ENCODE measurements at places on chromosomes 13 and 19. TPM values are rescaled to one million over a fixed set of nuclear protein-coding genes. Genes with fewer than 3 reads are reported as not detected.

DNA sequence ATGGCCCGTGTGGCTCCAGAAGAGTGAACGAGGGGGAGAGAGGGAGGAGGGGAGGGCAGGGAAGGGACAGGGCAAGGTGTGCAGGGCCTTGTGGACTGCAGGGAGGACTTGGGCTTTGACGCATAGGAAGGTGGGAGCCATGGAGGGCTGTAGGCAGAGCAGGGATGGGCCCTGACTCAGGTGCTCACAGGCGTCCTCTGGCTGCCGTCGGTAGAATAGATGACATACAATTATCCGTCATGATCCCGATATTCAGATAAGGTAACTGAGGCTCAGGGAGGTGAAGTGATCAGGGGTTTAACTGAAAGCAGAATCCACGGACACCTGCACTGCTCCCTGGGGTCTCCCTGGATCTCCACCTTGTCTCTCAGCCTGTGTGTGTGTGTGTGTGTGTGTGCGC, 3.4 kb downstream of the C3 start:
- no peak for DNase-seq

DNA sequence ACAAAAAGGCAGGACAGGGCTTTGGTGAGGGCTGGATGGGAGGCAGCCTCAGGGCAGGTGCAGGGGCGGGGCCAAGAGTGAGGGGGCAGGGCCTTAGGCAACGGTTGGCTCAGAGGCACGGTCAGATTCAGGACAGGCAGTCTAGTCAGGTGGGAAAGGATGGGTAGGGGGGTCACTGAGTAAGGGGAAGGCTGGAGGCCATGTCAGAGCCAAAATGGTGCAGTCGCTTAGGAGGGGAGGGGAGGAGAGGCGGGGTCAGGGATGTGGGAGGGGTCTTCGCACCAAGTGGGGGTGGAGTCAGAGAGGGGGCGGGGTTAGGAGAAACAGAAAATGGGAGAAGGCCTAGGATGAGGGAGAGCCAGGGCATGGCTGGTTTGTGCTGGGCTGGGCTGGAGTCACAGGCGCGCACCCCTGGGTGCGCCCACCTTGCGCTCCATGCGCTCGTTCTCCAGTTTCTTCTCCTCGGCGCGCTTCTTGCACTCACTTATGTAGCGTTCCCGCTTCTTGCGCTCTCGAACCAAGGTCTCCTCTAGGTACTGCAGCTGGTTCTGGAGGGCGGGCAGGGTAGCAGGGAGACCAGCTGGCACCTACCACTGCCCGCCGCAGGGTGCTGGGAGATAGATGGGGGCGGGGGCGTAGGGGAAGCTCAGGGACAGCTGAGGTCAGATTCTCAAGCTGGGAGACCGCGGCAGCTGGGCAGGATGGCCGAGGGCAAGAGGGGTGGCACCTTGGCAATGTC, 6.8 kb upstream of the RGL3 start:
- no peak for DNase-seq

Gene CGB7
- 3.2 TPM for total RNA-seq

Gene C19orf47
- total RNA-seq = 16.7 TPM

Gene NAPSA
- total RNA-seq = 1.1 TPM

- DNase-seq = no peak
Observed at GRCh38 chr13:109989686-109990085, 203.3 kb upstream of the IRS2 start.

Gene LMTK3
- 5.1 TPM for total RNA-seq
